ENCODE measurements at places on chromosomes 11 and 22.

- DNase-seq: no peak
Observed at GRCh38 chr11:73509188-73509587, 88.7 kb downstream of the FAM168A start.

GRCh38 chr11:7971846-7972245 is 6.6 kb upstream of the NLRP10 start:
- no peak for DNase-seq

GRCh38 chr11:10305262-10305963 is 540 bp downstream of the ADM start:
- DNase-seq: peak; percentile 51

GRCh38 chr22:31574055-31574670 is 77.8 kb downstream of the SFI1 start:
- no peak for DNase-seq

DNA sequence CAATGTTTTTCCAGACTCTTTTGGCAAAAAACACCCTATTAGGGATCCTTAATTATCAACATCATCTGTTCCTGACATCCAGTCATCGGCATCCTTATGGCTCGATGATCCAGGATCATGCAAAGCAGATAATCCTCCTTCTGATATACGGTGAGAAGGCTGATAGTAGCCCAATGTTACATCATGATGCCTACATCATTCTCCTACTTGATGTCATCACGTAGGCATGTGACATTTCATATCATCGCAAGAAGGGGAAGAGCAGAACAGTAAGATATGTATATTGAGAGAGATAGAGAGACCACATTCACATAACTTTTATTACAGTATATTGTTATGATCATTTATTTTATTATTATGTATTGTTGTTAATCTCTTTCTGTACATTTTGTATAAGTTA is 168.6 kb downstream of the ADAMTS15 start:
- no peak for DNase-seq

- no peak for DNase-seq
Observed at GRCh38 chr11:41779401-41779960, 320.0 kb upstream of the LRRC4C start.

GRCh38 chr22:46047841-46048595 is 71.1 kb upstream of the WNT7B start:
- DNase-seq: no peak

DNA sequence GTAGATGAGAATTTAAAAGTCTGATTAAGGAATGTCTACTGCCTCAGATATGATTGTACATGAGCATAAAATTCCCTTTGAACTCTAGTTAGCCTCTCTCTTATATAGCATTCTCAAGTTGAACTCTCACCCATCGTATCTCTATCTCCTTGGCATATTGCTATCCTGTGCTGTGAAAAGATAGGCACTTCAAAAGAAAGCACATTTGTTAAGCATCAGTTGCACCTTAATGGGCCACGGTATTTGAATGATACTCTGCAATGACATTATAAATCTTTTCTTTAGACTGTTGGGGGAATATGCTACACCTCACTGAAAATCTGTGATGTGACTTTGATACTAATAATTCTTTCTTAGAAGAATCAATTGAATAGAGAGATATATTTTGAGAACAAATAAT is 570.7 kb downstream of the JRKL start:
- no peak for DNase-seq

GRCh38 chr22:27668828-27669797 is 132.4 kb downstream of the MN1 start:
- peak; percentile 53 for DNase-seq

- DNase-seq: no peak
Observed at GRCh38 chr11:17209939-17210245, 2.1 kb upstream of the PIK3C2A start.

- no peak for DNase-seq
Observed at GRCh38 chr11:123460012-123460700, 30.1 kb downstream of the GRAMD1B start.

GRCh38 chr11:68373189-68373814 is 60.9 kb downstream of the LRP5 start:
- no peak for DNase-seq

- no peak for DNase-seq
Observed at GRCh38 chr11:61491736-61492395, 16.7 kb upstream of the LRRC10B start.

DNA sequence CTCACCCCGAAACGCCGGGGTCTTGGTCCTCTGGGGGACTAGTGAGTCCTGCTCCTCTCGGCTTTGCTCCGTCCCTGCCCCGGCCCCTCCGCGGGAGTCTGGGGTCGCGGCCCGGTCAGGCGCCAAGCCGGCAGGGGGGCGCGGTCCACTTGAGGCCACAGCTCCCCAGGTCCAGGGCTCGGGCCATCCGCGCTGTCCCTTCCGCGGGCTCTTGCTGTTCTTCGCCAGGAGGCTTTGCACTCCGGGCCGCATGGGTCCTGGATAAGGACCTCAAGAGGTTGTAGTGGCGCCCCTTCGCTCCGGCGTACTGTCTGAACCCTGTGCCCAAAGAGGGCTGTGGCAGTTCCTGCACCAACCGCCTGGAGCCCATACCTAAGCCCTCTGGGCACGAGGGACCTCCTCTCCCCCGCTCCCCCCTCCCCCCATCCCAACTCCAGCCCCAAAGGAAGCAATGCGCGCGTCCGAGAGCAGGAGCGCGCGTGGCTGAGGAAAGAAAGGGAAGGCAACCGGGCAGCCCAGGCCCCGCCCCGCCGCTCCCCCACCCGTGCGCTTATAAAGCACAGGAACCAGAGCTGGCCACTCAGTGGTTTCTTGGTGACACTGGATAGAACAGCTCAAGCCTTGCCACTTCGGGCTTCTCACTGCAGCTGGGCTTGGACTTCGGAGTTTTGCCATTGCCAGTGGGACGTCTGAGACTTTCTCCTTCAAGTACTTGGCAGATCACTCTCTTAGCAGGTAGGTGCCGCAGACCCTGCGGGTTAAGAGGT is at the start of gene ADM:
TSS of gene ADM (plus strand) at position 579 of the 767 bp plus-strand sequence. CDS start 628 bp downstream, outside the sequence.
- DNase-seq: peak; percentile 94

- DNase-seq: no peak
Observed at GRCh38 chr11:23569134-23569533, 708.9 kb upstream of the CCDC179 start.

GRCh38 chr11:69094111-69094914 is 45.6 kb downstream of the TPCN2 start:
- no peak for DNase-seq
